Ecto neural progenitor cell (in vitro differentiated cells): ENCODE measurements at places on chromosomes 2 and 18.

DNA sequence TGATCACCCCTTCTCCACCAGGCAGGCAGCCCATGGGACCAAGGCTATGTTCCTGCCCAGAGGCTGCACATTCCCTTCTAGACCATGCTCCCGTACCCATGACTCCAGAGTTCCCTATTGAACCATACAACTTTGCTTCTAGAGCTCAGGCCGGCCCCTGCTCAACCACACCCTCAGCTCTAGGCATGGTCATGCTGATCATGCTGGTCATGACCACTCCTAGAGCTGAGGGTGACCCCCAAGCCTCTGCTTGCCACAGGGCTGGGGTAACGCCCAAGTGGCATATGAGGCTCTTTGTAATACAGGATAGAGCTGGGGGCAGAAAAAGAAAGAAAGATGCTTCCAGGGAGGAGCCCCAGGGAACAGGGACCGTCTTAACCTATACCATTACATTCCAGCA, 301.8 kb downstream of the SP3 start:
- no peak for DNase-seq

DNA sequence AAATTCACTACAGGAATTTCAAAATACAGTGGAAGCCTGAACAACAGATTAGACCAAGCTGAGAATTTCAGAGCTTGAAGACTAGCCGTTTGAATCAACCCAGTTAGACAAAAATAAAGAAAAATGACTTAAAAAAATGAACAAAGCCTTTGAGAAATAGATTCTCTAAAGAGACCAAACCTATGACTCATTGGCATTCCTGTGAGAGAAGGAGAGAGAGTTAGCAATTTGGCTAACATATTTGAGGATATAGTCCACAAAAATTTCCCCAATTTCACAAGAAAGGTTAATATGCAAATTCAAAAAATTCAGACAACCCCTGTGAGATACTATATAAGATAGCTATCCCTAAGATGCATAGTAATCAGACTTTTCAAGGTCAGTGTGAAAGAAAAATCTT, 78.0 kb downstream of the MYO3B start:
- DNase-seq: no peak

DNA sequence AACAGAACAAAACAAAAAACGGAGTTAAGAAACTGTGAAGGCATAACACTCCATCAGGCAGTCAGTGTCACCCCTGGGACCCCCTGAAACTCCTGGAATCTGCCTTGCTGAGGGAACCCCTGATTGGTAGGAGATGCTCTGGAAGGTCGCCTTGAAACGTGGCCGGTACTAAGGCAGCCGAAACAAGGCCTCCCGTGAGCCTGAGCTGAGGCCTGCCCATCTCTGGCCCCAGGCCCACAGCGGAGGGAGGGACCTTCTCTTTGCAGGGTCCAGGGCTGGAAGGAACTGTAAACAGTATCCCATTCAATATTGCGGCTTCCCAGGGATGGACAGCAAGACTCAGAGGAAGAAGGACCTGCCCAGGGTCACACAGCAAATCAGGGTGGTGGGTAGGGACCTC, 155.7 kb downstream of the INHBB start:
- no peak for DNase-seq

DNA sequence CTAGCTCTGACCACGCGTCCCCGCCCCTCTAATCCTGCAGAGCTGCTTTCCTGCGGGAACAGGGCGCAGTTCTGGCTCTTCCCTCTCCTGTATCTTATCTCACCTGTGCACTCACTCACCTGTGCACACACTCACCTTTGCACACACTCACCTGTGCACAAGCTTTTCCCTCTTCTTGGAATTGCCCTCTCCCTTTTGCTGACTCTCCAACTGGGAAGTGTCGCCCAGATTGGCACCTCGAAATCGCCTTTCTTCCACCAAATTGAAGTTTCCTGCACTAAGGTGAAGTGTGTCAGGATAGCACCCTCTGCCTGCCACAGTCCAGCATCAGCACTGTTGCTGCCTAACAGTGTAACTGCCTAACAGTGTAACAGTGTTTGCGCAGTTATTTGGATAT, 566 bp upstream of the CMPK2 start:
- peak; percentile 49 for DNase-seq

DNA sequence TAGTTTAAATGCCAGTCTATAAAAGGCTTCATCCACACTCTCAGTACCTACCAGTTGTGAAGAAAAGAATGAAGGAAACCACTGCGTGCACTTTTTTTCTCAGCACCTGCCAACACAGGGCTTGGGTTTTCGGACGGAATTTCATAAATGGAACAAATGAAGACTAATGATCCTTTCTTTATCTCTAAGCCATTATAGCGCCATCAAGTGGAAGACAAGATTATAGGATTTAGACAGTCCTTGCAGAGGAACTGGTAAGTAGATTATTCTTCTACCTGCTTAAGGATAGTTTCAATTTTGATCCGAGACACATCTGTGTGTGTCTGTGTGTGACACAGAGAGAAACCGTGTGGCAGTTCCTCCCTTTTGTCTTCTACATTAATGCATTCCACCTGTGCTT, 245.6 kb downstream of the NRXN1 start:
- DNase-seq: no peak

GRCh38 chr2:71240794-71241193, 13.9 kb upstream of the PAIP2B start:
- DNase-seq: no peak

DNA sequence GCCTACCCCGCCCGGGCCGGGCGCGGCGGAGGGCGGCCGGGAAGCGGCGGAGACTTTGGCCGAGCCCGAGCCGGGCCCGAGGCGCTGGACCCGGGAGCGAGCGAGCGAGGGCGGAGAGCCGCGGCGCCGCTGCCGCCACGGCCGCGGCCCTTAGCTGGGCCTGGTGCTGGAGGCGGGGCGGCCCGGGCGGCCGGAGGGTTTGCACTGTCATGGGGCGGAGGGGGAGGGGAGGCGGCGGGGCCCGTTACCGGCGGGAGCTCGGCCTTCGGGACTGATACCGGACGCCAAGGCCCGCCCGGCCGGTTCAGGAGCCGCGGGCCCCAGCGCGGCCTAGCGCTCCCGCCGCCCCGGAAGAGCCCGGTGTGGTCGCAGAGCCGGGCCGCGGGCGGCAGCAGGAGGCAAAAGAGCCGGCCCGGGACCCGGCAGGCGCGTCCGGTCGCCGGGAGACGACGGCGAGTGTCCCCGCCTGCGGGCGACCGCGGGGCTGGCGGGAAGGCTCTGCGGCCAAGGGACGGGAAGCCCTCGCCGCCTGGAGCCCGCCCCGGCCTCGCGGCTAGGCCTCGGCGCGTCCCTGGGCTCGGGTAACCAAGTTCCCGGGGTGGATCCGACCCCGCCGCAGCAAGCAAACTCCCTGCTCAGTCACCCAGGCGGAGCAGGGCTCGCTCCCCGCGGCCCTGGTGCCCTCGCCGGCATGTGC, 697 bp downstream of the KCMF1 start:
- peak; percentile 70 for DNase-seq

DNA sequence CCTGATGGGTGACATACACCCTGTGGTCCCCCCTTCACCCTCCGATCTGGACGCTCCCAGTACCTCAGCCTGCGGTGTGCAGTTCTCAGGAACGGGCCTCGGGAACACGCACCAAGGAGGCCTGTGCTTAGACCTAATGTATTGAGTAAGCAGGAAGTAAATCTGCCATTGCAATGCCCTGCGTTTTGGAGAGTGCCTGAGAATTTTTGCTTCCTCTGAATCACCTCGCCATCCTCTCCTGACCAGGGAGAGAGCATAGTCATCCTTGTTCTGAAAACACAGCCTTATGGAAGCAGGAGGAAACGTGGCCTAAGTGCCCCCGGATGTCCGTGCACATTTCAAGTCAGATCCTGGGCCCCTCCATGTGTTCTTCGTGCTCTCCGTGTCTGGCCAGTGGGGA, 272.2 kb downstream of the NDUFA10 start:
- no peak for DNase-seq

DNA sequence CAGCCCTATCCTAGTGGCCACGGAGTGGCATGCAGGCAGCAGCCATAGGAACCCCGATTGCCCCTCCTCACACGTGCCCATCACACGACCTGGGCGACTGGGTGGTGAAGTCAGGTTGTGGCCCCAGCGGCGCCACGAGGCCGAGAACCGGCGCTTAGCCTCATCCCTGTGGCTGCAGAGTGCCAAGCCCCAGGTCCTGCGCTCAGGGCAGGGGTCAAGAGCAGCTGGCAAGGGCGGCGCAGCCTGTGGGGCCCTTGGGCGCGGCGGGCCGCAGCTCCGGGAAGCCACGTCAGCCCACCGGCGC, 73.3 kb downstream of the RPIA start:
- no peak for DNase-seq

DNA sequence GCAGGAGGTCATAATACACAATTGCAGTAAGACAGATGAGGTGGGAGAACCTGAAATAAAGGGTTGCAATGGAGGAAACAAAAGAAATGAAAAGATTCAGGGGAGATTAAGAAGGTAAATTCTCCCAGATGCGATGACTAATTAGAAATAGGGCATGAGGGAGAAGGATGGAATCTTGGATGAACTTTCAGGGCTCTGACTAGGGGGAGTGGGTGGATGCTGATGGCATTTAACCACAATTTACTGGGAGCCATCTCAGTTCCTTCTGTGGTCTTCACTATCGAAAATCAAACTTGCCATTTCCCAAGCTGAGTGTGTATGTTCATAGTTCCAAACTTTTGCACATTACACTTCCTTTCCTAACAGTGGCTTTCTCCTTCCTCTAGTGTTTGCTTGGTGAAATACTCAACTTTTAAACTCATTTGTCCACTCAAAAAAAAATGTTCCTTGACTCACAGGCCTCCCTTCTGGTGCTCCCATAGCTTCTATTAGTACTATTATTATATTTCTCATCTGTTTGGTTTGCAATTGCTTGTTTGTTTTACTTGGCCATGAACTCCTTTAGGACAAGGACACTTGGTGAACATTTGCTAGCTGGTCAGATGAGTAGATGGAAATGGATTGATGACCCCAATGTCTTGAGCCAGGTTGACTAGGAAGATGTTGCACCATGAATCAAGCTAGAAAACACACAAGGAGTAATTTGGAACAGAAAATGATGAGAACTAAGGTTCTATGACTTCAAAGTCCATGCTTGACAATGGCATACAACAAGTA, 178.5 kb downstream of the DIS3L2 start:
- no peak for DNase-seq

GRCh38 chr2:3208591-3208990, 169.0 kb downstream of the EIPR1 start:
- DNase-seq: no peak

- DNase-seq: no peak
Measured at GRCh38 chr2:127531221-127531648, 4.2 kb upstream of the MYO7B start.

- DNase-seq: peak; percentile 51
Measured at GRCh38 chr2:19073522-19073921, 284.9 kb downstream of the OSR1 start.

DNA sequence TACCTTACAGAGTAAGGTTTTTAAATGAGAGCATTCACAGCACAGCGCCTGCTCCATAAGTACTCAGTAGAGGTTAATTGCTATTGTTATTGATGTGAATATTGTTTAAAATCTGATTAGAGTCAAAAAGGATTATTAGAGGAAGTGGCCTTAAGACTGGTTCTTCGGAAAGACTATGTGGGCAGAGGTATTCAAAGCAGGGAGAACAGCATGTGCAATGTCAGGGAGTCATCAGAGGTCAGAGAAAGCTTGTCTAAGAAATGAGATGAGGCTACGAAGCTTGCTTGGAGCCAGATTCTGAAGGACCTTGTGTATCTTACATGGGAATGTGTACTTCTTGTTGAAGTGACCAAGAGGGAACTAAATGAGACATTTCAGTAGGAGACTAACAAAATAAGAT, 49.8 kb downstream of the PMS1 start:
- no peak for DNase-seq

DNA sequence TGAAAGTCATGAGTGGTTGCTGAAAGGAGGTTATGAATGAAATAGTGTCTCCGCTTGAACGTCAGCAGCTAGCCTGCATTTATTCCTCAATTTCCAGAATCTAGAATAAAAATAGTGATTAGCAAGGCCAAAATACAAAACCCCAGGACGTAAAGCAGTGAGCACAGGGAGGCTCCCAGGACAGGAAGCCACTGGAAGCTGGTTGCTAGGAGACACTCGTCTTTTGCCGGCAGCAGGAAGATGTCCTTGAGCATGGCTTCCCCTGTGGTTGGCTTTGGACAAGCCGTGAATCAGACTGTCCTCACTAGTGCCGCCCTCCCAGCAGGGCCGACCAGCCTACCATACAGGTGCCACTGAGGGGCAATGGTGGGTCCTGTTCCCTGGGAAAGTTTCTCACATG, 374.4 kb downstream of the MTX2 start:
- DNase-seq: no peak

- peak; percentile 90 for DNase-seq
Measured at GRCh38 chr18:11149441-11150270, at the start of gene PIEZO2. Gene PIEZO2, minus strand, starts transcription at chr18:11149569. Its CDS starts 981 bp downstream, at chr18:11148588.
